Activated CD8-positive, alpha-beta memory T cell treated with anti-CD3 and anti-CD28 coated beads for 1 hour (primary cell): ENCODE measurements at places on chromosomes 16 and 17.

DNA sequence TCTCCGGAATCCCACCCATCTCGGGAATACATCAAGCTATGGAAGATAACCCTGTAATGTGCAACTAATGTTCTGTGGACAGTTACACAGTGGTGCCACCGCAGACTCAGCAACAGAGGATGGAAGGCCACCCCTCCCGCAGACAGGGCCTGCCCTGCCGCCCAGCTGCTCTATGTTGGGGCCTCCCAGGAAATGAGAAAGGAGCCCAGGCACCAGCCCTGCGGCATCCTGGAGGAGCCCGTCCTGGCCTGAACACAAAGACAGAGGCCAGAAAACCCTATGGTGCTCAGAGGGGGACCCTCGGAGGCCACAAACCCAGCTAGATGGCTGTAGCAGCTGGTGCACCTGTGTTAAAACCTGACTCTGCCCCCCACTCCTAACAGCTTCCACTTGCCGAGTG, 216.1 kb upstream of the RPL38 start:
- DNase-seq: no peak

GRCh38 chr17:27455914-27456680, at the start of gene KSR1:
Gene KSR1 (plus strand): TSS chr17:27456448. CDS start chr17:27456644, 196 bp downstream.
- peak; percentile 68 for DNase-seq

DNA sequence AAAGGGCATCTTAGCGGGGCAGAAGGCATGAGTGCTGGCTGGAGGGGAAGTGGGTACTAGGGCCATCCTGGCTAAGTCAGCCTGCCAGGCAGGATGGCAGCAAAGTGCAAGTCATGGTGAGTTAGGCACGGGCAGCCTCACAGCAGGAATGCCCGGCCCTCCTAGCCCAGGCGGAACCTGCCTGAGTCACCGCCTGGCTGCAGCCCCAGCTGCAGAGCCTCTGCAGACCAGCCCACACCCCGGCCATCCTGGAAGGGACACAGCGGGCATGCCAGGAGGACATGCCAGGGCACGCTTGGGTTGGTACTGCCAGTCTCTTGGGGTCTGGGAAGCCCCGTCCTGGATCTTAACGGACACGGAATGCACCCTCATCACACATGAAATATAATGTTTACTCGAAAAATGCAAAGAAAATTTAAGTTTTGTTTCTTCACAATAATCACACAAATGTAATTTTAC, 5.0 kb upstream of the ALDH3A1 start:
- no peak for DNase-seq

DNA sequence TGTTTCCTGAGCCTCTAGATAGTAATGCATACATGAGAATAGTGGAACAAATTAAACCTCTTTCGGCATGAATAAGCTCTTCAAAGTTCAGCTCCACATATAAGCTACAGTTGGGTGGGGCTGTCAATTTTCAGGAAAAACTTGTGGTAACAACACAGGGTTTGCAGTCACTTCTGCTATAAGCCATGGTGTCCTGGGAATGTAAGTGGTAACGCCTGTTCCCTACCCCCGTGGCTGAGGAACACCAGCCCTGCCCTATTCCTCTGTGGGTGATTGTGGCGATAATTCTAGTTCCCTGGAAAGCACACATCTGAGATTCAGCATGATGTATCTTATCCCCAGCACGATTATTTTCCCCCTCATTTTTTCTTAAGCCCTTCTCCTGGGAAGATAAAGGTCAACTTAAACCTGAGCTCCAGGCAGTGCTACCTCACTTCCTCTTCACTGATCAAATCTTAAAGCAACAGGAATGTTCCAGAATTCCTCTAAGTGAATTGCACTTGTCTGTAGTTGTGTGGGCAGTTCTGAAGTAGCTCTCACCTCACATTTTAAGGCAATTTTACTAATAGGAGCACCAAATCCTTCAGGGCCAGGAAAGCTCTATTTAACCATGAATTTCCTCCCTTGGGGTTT, 500.7 kb upstream of the HSBP1 start:
- DNase-seq: no peak

- no peak for DNase-seq
These were observed 324.5 kb downstream of the SOX9 start for GRCh38 chr17:72445055-72445991.

- DNase-seq: no peak
These were observed 11.8 kb downstream of the DNAJA2 start for GRCh38 chr16:46961373-46962353.

- no peak for DNase-seq
These were observed 1.9 kb downstream of the NUDT7 start for GRCh38 chr16:77724174-77724573.
